D341Med (cell line): ENCODE measurements at places on chromosomes 6 and 20.

GRCh38 chr6:4928426-4928825 is 75.4 kb downstream of the RPP40 start:
- DNase-seq = no peak

DNA sequence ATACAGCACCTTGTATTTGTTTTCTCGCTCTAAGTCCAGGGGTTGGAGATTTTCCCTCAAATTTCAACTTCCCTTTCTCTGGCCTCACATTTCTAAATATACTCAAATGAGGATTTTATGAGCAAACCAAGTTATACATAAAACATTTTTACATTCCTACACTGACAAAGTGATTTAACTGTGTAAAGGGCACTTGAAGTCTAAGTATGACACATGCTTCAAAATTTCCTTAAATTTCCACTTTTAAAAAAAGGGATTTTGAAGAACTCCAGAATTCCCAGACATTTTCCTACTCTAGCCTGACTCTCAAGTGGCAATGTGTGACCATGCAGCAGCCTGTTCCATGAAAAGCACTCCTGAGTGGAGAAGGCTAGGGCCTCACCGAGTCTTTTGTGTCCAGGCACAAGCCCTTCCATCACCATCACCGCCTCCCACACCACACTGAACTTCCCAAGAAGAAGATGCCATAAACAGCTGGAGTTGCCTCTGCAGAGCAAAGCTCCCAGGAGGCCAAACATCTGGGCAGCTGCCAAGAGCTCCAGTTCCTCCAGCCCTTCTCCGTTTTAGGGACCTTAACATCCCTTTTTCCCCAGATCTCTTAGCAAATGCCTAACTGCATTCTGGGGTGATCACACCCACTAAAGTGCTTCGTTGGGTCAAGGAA is 68.9 kb downstream of the NCR2 start:
- DNase-seq = no peak

DNA sequence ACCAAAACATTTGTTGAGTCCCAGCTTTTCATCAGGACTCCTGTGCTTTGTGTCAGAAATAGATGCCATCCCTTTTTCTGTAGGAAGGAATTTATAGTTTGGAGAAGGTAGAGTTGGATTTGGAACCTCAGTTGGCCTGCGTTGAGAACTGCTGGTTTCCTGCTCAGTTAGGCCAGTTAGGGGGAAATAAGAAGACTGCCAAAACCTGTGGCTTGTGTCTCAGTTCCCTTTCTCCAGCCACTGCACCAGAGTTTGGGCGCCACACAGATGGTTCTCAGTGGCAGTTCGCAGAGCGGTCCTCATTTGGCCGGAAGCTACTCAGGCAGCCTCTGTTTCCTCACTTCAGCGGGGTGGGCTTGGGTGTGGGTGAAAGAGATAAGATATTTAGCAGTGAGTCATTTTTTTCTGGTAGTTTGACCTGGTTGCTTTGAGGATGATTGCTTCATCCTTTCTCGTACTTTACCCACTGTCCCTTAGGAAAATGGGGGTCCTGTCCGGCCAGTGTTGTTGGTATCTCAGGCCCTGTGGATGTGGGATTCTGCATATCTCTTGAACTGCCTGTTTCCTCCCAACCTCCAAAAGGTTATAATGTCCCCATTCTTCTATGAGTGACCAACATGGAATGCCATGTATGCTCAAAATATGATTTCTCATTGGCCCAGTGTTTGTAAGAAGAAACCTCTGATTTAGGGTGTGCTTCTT is 53.7 kb downstream of the JARID2 start:
- DNase-seq = no peak

- DNase-seq = peak; percentile 24
Observed at GRCh38 chr20:4813076-4813862, 91.6 kb downstream of the PRND start.

DNA sequence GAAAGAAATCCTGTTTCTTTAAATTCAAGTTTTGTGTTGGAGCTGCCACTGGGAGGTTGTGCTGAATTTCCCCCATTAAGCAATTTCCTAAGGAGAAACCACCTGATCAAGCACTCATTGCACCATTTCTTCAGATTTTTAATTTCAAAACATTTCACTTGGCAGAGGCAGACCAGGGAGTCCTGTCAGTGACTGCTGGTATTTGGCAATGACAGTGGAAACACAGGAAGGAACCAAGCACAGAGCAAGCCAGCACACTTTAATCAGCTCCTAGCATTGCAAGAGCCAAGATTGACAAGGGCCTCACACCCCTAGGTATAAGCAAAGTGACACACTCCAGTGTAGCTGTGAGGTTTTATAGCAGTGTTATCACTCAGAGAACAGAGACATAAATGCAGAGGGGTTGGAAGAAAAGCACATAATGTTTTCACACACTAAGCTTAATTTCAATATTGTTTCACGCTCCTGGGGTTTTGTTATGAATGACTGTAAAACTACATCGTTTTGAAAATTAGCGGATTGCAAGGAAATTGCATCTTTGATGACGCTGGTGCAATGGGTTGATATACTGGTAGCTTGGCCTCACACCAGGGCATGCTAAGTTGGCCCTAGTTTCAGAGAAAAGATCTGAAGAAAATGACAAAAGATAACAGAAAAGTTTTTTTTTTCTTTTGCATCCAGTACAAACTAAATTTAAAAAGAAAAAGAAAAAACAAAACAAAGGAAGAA is 768.4 kb downstream of the TFAP2A start:
- no peak for DNase-seq

DNA sequence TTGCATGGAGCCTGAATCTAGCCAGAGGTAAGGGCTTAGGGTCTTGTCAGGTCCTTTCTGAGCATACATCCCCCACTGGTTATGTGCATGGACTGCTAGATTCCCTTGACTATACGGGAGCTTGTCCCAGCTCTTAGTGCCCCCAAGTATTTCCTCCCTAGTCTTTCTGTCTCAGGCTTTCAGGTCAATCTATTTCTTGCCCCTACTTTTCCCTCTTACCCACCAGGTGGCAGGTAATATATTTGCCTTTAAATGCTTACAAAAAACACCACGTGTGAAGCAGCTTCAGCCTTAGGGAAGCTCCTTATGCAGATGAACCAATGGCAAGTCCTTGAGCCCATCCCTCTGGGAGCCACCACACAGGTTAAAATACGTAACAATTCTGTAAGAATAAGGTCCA is 454.2 kb downstream of the GRIK2 start:
- no peak for DNase-seq

- no peak for DNase-seq
Observed at GRCh38 chr6:123118811-123119210, 122.8 kb downstream of the CLVS2 start.
